ENCODE measurements at places on chromosomes 6 and 20.

DNA sequence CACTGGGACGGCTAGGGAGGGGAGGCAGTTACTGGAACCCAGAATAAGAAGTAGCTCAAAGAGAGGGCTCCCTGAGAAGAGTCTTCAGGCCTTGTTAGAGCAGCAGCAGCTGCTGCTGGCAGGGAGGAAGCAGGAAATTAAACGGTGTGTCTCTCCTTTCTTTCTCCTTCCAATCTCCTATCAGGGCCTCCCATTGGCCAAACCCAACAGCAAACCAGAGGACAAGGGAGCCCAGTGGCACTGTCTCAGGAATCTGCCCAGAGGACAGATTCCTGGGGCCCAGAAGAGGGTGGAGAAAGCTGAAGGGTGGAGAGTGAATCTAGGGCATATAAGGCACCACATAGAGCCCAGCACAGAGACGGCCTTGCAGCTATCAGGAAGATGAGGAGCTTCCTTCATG, 10.2 kb downstream of the BTN3A1 start:
- no peak for DNase-seq

GRCh38 chr6:69180361-69181067, 545.4 kb downstream of the ADGRB3 start:
- DNase-seq = no peak

DNA sequence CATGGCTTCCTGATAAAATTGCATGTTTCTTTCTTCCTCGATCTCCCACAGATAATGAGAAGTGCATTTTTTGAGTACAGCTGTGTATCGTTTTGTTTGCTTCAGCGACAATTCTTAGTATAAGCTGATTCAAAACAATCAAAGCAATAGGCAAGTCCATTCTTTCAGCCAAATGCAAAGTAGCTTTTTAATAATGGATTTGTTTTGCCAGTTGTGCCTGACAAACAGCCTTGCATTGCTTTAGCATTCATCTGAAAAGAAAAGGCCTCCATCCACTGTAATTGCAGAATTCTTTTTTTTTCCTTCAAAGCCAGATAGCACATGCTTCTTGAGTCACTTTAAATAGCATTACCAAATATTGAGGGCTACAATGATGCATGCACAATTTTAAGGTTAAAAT, 32.0 kb downstream of the TTLL2 start:
- DNase-seq = no peak

DNA sequence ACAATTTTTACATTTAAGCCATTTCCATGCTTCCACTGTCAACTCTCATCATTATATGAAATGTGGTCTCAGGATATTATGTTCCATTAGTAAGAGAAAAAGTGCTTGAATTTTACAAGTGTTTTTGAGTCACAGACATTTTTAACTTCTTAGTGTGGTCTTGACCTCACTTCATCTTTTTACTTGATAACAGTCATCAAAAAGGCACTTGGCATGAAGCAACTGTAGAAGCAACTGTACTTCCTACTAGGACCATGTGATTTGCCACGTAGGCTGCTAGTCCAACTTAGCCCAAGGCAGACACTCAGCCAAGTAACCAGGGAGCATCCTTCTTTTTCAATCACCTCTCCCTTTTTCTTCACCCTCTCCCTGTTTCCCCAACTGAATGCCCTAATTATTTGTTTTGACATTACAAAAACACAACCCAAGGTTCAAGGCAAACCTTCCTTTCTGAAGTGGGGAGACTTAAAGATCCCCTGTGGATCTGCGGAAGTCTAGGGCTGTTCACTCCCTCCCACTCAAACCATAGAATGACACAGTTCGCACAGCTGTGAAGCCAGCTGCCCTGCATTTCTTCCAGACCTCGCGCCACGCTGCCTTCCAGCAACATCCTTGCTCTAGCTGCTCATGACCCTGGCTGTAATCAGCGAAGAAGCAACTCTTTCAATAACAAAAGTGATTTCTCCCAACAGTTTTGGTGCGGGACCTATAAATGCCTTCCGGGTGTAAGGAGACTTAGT, 45.0 kb downstream of the PHACTR1 start:
- no peak for DNase-seq

Data from CD4-positive, alpha-beta T cell treated with Interleukin-12 subunit alpha and Interleukin-12 subunit beta, for 1 hour (primary cell).